Testis (tissue), 5 donors: ENCODE measurements at places on chromosomes 16 and 17. TPM values are rescaled to one million over a fixed set of nuclear protein-coding genes. Genes with fewer than 3 reads are reported as not detected.
A peak's percentile ranks its signal among the peaks of the same experiment; 100 is the strongest.

GRCh38 chr16:88560714-88561484 lies 9.3 kb upstream of the ZC3H18 start:
- no peak for DNase-seq

DNA sequence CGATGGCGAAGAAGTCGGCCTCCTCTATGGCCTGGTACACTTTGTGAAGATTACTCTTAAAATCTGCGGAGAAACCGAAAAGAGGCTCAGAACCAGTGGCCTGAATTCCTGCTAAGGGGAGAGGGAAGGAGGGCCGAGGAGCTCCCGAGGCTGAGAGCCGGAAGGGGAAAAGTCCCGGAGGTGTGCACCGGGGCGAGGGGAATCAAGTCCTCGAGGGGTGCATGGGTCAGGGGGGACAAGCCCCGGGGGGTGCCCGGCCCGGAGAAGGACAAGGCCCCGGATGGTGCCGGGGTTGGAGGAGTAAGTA lies 495 bp downstream of the PARN start:
- no peak for DNase-seq

- DNase-seq = no peak
Measured at GRCh38 chr17:57283203-57283971, 27.1 kb downstream of the MSI2 start.

GRCh38 chr16:47037396-47037745 lies 63.9 kb upstream of the DNAJA2 start:
- peak; percentile 35 for DNase-seq

DNA sequence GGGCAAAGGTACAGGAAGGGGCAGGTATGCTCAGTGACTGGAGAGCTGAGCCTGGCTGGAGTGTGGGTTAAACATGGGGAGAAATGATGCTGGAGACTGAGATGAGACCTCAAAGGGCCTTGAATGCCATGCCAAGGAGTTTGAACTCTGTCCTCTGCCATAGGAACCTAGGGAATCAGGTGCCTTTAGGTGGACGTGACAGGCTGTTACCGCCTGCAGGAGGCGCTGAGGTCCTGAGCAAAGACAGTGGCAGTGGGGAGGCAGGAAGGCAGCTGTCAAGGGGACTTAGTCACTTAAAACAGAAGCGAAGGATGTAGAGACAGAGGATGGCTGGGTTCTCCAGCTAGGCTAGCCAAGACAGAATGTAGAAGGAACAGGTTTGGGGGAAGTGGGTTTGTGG lies 9.1 kb downstream of the PSMB3 start:
- no peak for DNase-seq

- no peak for DNase-seq
Measured at GRCh38 chr16:6382924-6383459, 949.7 kb upstream of the RBFOX1 start.

DNA sequence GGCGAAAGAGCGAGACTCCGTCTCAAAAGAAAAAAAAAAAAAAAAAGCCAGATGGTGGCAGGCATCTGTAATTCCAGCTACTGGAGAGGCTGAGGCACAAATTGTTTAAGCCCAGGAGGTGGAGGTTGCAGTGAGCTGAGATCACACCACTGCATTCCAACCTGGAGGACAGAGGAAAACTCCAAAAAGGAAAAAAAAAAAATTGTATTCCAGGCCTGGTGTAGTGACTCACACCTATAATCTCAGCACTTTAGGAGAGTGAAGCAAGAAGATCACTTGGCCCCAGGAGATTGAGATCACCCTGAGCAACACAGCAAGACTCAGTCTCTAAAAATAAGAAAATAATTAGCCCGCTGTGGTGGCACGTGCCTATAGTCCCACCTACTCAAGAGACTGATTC lies 20.1 kb downstream of the HBQ1 start:
- DNase-seq = no peak

DNA sequence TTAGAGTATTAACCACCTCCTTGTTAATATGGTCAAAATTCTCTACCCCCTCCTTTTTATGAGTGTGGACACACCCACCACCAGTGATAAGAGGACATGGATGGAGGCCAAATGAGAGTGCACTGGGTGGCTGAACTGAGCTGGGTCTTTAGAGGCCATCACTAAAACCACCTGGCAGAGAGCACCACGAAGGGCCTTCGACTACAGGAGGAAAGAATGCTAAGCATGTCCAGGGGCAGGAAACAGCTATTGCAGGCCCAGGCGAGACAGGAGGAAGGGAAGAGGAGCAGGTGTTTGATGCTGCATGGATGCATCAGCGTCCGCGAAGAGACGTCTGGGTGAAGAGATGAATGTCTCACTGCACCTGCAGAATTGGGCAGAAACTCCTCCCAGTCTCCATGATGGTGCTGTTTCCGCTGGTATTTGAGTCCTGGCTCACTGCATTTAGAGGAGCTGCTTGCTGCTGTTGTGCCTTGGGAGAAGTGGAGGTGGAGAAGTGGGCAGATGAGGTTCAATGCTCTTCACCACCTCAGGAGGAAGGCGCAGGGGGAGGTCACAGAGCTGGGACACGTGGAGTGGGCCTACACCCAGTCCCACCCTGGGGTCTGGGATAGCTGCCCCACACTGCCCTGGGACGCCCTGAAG lies 33.2 kb downstream of the SPHK1 start:
- DNase-seq = no peak

DNA sequence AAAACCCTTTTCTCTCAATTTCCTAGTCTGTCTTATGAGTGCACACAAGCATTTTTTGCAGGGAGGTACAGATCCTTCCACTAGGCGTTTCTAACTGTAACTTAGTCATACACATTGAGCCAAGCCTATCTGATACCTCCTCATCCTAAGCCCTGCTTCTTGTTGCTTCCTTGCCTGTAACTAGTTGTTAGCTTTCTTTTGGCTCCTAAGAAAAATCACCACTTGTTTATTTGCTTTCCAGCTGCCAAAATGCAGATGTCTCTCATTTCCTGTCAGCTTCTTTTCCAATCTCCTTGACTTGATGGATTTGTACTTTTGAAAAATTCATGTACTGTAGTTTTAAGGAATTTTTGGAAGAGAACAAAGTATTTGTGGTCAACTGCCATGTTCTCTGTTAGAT lies 73.7 kb downstream of the TNRC6C start:
- no peak for DNase-seq

DNA sequence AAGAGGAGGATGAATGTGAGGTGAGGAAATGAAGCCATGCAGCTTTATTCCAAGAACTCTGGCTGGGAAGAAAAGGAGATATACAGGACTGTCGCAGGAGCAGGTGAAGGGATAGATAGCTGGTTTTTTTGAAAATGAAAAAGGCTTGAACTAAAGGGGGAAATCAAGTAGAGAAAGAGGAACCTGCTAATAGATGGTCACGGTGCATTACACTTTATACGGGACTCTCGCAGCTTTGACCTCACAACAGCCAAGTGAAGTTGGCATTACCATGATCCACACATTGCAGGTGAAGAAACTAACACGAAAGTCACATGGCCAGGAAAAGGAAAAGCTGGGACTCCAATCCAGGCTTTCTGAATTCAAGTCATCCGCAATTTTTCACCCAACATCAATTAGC lies 86.9 kb downstream of the HS3ST2 start:
- DNase-seq = no peak

GRCh38 chr17:18960241-18960665 lies 8.3 kb downstream of the SLC5A10 start:
- DNase-seq = no peak

DNA sequence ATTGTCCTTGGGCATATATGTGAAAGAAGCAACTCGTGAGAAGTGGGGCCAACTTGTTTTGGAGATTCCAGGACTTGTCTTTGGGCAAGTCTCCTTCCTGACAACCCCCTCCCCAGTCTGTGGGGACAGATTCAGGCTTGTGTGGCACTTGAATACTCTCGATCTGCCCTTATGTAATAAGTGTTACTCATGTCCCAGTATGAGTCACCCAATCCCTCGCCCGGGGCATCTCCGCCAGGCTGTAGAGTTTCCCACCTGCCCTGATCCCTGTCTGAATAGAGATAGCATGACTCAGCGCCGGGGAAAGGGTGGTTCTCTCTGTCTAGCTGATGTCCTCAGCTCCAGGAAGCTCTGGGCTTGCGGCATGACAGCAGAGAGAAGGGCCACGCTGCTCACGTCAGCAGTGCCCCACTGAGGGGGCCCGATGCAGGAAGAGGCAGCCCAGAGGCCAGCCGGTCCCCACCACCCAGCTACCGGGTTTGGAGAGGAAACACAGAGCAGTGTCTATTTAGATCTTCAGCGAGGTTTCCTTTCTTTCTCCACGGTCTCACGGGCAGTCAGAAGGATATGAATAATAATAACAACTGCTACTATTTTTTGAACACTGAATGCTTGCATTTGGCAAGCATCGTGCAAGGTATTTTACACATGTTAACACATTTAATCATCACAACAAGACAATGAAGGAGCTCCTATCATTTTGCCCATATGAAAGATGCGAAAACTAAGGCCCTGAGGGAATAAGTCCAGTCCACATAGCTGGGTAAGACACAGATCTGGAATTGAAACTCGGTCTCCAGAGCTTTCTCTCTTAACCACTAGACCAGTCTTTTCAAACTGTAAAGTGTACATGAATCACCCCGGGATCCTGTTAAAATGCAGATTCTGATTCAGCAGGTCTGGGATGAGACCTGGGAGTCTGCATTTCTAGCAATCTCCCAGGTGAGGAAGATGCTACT lies 426.7 kb upstream of the MAF start:
- peak; percentile 26 for DNase-seq

DNA sequence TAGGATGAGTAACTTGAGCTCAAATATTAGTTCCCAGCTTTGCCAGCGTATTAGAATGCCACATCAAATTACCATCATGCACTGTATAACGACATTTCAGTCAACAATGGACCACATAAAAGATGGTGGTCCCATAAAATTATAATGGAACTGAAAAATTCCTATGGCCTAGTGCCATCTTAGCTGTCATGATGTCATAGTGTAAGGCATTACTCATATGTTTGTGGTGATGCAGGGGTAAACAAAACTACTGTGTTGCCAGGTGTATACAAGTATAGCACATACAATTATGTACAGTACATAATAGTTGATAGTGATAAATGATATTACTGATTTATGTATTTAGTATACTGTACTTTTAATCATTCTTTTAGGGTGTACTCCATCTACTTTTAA lies 54.4 kb upstream of the NETO2 start:
- no peak for DNase-seq

DNA sequence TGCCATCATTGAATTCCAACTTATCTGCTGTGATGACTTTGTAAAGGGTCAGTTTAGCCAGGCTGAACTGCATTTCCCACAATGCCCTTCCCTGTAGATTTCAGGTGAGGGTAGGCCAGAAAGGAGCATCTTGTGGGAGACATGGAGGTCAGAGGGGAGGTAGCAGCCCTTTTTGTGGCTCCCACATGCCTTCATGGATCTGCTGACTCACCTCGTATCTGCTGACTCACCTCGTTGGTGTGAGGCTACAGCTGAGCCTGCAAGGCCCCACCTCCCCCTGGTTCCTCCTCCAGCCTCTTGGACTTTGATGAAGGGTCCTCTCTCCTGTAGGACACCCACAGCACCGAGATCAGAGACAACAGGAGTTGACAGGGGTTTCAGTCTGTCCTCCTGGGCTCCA lies 102.5 kb downstream of the SALL1 start:
- no peak for DNase-seq

DNA sequence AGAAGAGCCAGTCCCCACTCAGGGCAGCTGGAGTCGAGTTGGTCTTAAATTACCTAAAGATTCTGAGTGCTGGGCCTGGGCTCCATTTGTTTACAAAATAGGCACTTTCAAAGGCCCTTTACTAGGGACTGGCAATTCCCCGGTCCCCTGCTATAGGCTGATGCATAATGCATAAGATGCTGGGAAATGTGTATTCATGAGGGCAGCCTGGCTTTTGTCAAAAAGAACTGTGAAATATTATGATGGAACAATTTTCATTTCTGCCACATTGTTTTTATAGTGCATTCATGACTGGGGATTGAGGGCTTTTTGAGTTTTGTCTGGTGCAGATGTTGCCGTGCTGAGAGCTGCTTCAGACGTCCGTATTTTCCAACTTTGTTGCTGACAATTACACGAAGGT lies 617.0 kb upstream of the CDH5 start:
- DNase-seq = no peak

- no peak for DNase-seq
Measured at GRCh38 chr16:48081656-48082055, 74.1 kb downstream of the ABCC12 start.

DNA sequence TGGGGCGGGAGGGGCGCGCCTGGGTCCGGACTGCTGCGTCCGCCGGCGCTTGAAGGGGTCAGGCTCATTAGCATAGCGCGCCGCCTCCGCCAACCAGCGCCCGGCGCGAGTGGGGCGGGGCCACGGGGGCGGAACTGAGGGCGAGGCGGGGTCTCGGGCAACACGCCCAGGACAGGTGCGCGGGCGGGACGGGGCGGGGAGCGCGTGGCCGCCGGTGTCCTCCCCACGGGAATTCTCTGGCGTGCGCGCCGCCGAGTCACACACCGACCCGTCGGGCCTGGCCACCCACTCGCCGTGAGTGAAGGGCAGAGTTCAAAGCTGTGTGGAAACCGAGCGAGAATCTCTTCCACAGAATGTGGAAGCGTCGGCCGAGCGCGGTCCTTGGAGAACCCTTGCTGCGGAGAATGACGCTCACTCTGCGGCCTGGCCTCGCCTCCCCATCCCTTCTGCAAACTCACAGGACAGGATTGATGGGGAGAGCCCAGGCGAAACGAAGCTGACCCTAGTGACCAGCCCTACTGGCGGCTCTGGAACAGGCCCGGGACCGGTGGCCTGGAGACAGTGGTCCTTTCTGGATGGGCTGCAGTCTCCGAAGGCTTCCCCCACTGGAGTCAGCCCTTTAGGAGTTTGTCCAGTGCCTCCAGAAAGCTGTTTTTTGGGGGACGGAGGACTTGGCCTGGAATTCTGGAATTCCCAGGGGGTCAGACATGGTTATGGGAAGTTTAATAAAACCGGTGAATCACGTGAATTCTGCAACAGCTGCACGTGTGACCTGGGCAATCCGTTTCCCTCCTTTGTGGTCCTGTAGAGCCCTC lies at the start of gene SNAI3:
Gene SNAI3 (minus strand): TSS at position 69 of the 815 bp plus-strand sequence. CDS start 101 bp downstream, outside the sequence.
- peak; percentile 88 for DNase-seq

GRCh38 chr17:34658811-34659560 lies 79.6 kb downstream of the TMEM132E start:
- DNase-seq = no peak

The POLR2C gene
- polyA plus RNA-seq = 65.0 TPM

The CALCOCO2 gene
- polyA plus RNA-seq = 351 TPM

The SHISA9 gene
- 0.46 TPM for polyA plus RNA-seq

The DYNLRB2 gene
- polyA plus RNA-seq = 436 TPM

The TNFRSF13B gene
- 0.59 TPM for polyA plus RNA-seq

The ZNF689 gene
- polyA plus RNA-seq = 82.7 TPM

The PRAC2 gene
- polyA plus RNA-seq = 0.86 TPM

The KRT15 gene
- 21.7 TPM for polyA plus RNA-seq

The SPN gene
- polyA plus RNA-seq = 3.2 TPM

The AXIN2 gene
- 18.1 TPM for polyA plus RNA-seq

The KRT27 gene
- polyA plus RNA-seq = 0.58 TPM

The ZG16B gene
- 1.8 TPM for polyA plus RNA-seq

The TERB1 gene
- 13.3 TPM for polyA plus RNA-seq

The CLEC19A gene
- polyA plus RNA-seq = not detected
